Sciatic nerve (tissue), 2 donors: ENCODE measurements at places on chromosomes 2 and 18. TPM values are rescaled to one million over a fixed set of nuclear protein-coding genes. Genes with fewer than 3 reads are reported as not detected.
A peak's percentile ranks its signal among the peaks of the same experiment; 100 is the strongest.

DNA sequence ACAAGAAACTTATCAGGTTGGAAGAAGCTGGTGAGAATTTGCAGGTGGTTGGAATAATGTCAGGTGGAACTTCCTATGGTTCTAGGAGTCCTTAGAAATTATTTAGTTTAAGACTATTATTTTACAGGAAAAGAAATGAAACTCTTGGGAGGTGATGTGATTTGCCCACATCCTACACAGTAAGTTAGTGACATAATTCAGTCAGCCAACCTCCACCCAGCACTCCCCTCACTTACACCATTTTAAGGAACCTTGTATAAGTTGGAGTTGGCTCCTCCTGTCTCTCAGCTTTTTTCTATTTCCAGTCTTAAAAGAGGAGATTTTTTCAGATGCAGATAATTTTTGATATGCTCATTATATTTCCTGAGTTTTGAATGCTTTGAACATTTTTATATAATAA is 86.4 kb downstream of the SKA1 start:
- DNase-seq: no peak

- DNase-seq: no peak
These were observed 36.5 kb upstream of the MAP2 start for GRCh38 chr2:209387389-209387788.

DNA sequence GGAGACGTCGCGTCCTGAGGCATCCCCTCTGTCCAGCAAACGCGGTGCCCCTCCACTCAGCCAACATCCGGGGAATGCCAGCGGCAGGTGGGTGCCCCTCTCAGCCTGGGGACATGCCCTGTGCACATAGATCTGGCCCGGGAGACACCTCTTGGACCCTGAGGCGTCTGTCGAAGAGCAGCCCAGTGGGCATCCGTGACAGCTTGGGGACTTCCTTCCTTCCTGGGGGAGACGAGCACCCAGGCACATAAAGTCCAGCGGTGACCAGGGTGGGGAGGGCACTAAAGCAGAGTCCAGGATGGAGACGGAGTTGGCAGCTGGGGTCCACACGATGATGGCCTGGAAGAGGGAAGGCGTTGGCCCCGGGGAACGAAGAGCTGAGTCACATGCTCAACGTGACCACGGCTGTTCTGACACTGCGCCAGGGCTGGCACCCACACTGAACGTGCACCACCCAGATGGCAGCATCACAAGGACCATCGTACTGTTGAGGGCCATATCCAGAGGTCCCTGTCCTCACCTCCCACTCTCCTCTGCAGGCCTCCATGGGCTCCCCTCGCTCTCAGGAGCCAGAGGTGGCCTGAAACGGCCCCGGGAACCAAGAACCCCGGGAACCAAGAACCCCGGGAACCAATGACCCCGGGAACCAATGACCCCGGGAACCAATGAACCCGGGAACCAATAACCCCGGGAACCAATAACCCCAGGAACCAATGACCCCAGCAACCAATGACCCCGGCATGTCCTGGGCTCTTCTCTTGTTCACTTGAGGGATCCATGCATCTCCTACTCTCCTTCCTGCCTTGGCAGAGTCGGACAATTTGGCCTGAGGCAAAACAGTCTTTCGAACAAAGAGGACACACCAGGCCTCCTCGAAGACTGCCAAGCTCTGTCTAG is 22.6 kb downstream of the HDAC4 start:
- peak; percentile 53 for DNase-seq

- DNase-seq: peak; percentile 28
These were observed 98.2 kb upstream of the CTDP1 start for GRCh38 chr18:79581406-79581805.

DNA sequence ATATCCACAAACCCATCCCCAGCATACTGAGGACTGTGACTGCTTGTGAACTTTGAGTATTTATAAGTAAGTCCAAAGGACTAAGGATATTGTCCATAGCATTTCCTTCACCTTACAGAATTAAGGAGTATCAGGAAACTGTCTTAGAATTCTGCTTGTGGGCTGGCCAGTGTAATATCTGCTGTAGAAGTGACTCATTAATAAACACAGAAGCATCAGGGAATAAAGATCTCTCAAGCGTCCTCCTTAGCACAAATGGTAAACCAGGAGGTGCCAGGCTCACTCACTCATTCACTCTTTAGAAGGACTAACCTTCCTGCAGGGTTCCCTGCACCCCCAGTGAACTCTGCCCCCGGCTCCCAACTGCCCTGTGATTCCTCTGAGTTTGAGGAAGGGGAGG is 31.0 kb downstream of the CCDC68 start:
- no peak for DNase-seq

GRCh38 chr2:74577448-74577847 is 22.9 kb downstream of the DOK1 start:
- no peak for DNase-seq

DNA sequence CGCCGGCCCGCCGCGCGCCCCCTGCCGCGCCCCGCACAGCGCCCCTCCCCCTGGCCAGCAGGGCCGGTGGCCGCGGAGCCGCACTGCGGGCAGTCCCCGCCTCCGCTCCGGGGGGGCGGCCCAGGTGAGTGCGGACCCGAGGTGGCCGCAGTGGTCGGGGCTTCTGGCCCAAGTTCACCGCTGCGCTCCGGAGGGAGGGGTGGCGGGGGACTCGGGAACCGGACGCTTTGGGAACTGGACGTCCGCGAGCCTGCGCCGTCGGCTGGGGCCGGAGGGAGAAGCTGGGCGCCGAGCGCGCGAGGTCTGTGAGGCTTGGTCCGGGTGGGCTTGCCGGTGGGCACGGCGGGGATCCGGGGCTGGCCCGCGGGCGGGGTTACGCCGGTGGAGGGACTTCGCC is 591 bp upstream of the LDLRAD4 start:
- DNase-seq: no peak

DNA sequence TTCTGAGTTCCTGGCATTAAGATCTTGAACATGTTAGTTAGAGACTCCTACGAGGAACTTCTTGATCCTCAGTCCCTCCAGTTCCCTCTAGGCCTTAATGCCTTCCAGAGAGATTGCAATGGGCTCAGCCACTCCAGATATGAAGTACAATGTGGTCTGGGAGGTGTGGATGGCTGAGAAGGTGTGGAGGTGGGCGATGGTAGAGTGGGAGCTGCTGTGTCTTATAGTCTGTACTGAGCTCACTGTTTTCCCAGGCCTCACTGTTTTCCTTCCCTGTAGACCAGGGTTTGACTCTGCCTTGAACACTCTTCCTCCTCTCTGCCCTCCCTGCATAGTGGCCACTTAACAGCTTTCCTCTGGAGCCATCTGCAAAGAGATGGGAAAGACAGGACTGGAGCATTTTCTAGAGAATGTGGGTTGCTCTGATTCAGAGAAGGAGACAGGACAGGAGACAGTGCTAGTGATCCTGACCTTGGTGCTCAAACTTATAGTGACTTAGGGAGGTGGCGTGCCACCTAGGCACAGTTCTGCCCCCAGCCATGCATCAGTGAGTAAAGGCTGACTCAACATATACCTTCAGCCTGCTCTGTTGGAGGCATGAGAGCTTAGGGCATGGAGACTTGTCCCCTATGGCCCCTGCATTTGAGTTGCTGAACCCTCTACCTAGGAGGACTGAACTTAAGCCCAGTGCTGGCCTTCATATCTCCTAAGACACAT is 129.7 kb downstream of the TDRD15 start:
- no peak for DNase-seq

DNA sequence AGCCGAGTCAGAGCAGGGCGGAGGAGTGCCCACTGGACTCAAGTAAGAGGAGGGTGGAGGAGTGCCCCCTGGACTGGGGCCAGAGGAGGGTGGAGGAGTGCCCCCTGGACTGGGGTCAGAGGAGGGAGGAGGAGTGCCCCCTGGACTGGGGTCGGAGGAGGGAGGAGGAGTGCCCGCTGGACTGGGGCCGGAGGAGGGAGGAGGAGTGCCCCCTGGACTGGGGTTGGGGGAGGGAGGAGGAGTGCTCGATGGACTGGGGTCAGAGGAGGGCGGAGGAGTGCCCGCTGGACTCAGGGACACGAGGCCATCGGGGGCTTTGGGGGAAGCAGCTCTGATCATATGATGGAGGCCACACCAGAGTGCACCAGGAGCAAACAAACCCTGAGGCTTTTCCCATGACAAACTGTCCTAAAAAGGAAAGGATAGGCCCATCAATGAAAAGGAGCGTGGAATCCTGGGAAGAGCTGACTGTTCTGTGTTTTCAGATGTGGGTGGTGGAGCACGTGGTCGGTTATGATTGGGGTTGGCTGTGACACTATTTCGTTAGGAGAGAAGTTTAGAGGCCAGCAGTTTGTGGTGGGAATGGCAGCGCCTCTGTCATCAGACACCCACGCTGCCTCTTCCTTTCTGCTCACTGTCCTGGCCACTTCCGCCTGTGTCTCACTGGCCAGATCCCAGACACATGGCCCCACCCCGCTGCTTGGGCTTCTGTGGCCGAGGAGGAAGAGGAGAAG is 24.5 kb upstream of the HPCAL1 start:
- DNase-seq: peak; percentile 84

GRCh38 chr18:49865401-49865800 is 52.1 kb upstream of the ACAA2 start:
- no peak for DNase-seq

- no peak for DNase-seq
These were observed 418.9 kb downstream of the EPHA4 start for GRCh38 chr2:221153226-221153625.

DNA sequence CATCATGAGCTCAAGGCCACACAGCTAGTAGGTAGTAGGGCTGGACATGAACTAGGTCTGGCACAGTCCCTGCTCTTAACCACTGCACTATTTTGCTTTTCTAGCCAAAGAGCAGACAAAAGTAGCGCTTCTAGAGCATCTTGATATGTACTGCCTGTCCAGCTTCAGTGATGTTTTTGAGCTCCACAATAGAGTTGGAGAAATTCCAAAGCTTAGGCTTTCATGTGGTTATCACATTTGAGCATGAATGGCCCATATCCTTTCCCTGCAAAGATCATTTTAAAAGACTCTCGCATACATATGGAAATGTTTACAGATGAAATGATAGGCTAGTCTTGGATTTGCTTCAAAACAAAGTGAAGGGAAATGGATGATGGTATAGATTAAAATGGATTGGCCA is 128.7 kb downstream of the MAP3K20 start:
- no peak for DNase-seq

- DNase-seq: no peak
These were observed 25.9 kb downstream of the OSR1 start for GRCh38 chr2:19332503-19332902.

- no peak for DNase-seq
These were observed 169.6 kb downstream of the KCNS3 start for GRCh38 chr2:18047896-18048657.

GRCh38 chr2:220315098-220315823 is 687.8 kb downstream of the SLC4A3 start:
- no peak for DNase-seq

- DNase-seq: no peak
These were observed 76.2 kb upstream of the GLI2 start for GRCh38 chr2:120659275-120659977.

DNA sequence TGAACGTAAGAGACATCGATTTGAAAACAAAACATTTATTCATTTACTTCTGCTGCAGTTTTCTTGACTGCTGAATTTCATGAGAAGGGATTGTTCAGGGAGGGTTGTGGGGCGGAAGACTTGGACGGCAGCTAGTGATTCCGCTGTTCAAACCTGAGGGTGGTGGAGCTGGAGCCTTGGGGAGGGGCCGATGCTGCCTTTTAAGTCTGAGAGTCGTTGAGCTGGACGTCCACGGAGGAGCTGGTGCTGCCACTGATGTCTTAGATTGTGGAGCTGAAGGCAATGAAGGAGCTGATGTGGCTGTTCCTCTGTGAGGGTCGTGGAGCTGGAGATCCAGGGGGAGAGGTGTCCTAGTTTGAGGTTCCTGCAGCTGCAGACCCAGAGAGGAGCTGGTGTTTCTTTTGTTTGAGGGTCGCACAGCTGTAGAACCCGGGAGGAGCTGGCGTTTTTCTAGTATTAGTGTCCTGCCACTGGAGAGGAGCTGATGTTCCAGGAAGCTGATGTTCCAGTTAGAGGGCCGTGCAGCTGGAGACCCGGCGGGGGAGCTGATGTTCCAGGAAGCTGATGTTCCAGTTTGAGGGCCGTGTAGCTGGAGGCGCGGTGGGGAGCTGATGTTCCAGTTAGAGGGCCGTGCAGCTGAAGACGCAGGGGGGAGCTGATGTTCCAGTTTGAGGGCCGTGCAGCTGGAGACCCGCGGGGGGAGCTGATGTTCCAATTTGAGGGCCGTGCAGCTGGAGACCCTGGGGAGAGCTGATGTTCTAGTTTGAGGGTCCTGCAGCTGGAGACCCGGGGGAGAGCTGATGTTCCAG is 150.9 kb downstream of the RTP5 start:
- DNase-seq: peak; percentile 77

- peak; percentile 47 for DNase-seq
These were observed 156.2 kb downstream of the HDAC4 start for GRCh38 chr2:239244625-239245024.

- no peak for DNase-seq
These were observed 111.5 kb upstream of the EML6 start for GRCh38 chr2:54611830-54612545.

DNA sequence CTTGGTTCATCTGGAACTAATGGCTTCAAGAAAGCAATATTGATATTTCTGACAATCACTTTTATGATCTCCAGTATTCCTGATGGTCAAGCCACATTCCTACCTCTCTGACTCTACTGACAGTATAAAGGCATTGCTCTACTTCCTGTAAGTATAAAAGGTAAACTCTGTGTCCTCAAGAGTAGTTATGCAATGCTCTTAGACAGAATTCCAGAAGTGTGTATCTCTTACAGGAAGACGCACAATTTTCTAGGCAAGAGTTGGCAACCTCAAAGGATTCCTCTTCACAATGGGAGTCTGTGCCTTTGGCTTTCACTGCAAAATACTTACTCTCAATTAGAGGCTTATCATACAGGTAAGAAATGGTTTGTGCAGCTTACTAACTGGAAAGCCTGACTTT is 100.1 kb downstream of the THADA start:
- DNase-seq: no peak

DNA sequence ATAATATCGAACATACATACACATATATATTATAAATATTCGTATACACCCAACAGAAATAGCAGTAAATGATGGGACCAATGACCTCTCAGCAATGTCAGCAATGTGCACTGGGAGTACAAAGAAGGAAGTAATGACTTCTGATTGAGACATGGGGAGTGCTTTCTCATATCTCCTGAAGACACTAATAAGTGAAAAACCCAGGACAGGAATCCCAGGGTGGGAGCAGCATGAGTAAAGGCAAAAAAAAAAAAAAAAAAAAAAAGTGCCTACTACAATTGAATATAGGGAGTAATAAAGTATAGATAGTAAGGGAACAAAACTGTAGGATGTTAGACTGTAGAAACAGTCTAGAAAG is 491.3 kb downstream of the IRS1 start:
- DNase-seq: no peak

- no peak for DNase-seq
These were observed 226.8 kb upstream of the RAB6C start for GRCh38 chr2:129752686-129753085.

HOXD10 gene
- total RNA-seq: 1.9 TPM

DSC3 gene
- total RNA-seq: 2.9 TPM

TEKT4 gene
- total RNA-seq: not detected

NYAP2 gene
- 0.22 TPM for total RNA-seq

BUB1 gene
- total RNA-seq: 0.27 TPM

RGPD4 gene
- 0.40 TPM for total RNA-seq

KIF1A gene
- 123 TPM for total RNA-seq

PLEKHB2 gene
- total RNA-seq: 52.0 TPM

POTEC gene
- total RNA-seq: not detected

ZNF385B gene
- total RNA-seq: 5.3 TPM

MOCOS gene
- total RNA-seq: 6.4 TPM

AGXT gene
- total RNA-seq: not detected

RGPD3 gene
- total RNA-seq: 0.22 TPM

CXCR1 gene
- 4.9 TPM for total RNA-seq

SERPINE2 gene
- 61.3 TPM for total RNA-seq

FBXO36 gene
- total RNA-seq: 3.2 TPM
